ENCODE measurements at places on chromosomes 12 and 14. TPM values are rescaled to one million over a fixed set of nuclear protein-coding genes. Genes with fewer than 3 reads are reported as not detected.

ADAM20 gene
- polyA plus RNA-seq: not detected

TROAP gene
- 2.6 TPM for polyA plus RNA-seq

ANHX gene
- not detected for polyA plus RNA-seq

DNA sequence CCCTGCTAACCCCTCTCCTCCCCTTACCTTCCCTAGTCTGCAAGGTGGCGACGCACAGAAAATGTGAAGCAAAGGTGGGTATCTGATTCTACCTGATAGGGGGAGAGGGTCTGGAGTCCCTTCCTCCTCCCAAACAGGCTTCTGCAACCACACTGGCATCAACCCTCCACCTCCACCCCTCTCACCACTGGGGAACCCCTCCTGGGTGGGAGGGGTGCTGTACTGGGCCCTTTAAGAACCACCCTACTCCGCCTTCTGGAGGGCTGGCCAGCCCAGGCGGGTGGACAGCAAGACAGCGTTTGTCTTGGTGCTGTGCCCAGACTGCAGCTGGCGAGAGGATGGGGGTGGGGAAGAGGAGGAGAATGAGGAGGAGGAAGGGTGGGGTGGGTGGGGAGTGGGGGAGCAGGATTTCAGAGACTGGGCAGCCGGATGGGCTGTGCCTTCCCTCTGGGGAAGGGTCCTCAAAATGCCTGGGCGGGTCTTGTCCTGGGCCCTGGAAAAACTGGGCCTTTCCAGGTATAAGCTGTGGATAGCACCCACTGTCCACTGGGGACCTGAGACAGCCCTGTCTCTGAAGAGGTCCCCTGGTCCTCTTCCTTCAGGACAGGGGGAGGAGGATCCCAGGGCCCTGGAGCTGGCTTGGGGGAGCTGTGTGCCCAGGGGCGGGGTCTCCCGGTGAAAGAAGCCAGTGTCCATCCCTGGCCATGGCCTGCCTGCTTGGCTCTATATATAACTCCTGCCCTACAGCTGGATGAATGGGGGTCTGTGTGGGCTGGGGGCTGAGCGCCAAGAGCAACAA is 2.8 kb downstream of the TNS2 start:
- H3K27ac ChIP-seq: no peak overlapping the region
- no peaks in the 10 kb centered on the region for H3K36me3 ChIP-seq
- no peaks in the 10 kb centered on the region for H3K27me3 ChIP-seq
- no peak overlapping the region for H3K4me3 ChIP-seq
- peaks cover 28% of the 10 kb centered on the region for H3K4me1 ChIP-seq
- DNase-seq: no peak

DNA sequence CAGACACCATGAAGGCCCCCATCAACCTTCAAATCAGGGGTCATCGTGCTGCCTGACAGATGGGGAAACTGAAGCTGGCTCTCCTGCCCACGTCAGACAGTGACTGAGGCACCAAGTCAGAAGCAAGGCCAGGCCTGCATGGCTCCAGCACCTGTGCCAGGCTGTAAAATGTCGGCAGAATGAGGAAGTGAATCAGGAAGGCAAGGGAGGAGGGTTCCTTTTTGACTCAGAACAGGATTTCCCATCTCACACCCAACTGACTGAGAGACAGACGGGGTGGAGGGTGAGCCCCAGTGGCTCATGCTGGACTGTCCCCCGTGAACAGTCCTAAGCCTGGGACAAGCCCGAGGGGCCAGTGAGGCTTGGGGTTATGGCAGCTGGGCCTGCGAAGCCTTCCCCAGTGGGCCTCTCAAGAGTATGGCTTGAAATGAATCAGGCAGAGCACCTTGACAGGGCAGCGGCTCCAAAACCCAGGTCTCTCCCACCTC is 20.9 kb downstream of the SYNE3 start:
- H3K27ac ChIP-seq: peak overlapping the region; percentile 96
- no peak for DNase-seq
- H3K4me1 ChIP-seq: peaks cover 31% of the 10 kb centered on the region
- H3K36me3 ChIP-seq: peaks cover 6% of the 10 kb centered on the region

DNA sequence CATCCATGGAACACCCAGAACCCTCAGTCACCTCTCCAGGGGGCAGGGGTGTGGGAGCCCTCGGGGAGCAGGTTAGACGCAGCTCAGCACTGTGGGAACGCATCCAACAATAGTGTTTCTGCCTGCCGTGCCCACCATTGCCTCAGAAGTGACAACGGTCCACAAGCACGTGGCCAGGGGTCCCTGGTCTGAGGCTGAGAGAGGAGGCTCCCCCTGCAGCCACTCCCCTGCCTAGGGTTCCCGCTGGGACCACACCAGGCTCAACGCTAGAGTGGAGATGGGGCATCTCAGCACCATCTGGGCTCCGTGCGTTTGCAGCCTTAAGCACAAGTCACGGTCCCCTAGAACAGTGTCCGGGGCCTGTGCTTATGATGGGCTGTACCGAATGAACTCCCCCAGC is 62.7 kb downstream of the TESC start:
- no peak for DNase-seq
- no peak overlapping the region for H3K4me3 ChIP-seq
- H3K27ac ChIP-seq: no peak overlapping the region

- DNase-seq: no peak
- no peaks in the 10 kb centered on the region for H3K36me3 ChIP-seq
- no peaks in the 10 kb centered on the region for H3K27me3 ChIP-seq
- no peak overlapping the region for H3K27ac ChIP-seq
- no peak overlapping the region for H3K4me3 ChIP-seq
Observed at GRCh38 chr14:42014301-42014700, 407.6 kb downstream of the LRFN5 start.

GRCh38 chr12:91144053-91144452 is 32.8 kb upstream of the LUM start:
- no peaks in the 10 kb centered on the region for H3K27me3 ChIP-seq
- no peak overlapping the region for H3K27ac ChIP-seq
- no peak for DNase-seq
- no peaks in the 10 kb centered on the region for H3K4me1 ChIP-seq

DNA sequence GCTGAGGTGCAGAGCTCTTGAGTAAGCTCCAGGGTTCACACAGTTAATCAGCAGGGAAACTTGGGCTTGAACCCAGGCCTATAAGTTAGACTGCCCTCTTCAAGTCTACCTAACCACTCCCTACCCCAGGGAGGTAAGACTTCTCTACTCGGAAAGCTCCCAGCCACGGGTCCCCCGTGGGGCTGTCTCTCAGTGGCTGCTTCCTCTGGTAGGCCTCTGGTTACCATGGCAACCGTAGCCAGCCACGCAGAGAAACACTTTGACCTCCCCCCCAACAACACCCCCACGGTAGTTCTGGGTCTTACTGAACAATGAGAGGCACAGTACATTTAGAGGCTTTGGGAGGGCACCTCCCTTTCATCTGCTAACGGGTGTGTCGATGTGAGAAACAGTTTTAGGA is 245.2 kb downstream of the AACS start:
- H3K36me3 ChIP-seq: no peaks in the 10 kb centered on the region
- no peak for DNase-seq
- H3K4me3 ChIP-seq: no peak overlapping the region
- H3K27me3 ChIP-seq: peaks cover 1% of the 10 kb centered on the region

- no peak overlapping the region for H3K4me3 ChIP-seq
- no peaks in the 10 kb centered on the region for H3K36me3 ChIP-seq
- H3K4me1 ChIP-seq: peaks cover 30% of the 10 kb centered on the region
- no peak overlapping the region for H3K27ac ChIP-seq
- DNase-seq: no peak
- no peaks in the 10 kb centered on the region for H3K27me3 ChIP-seq
Observed at GRCh38 chr12:116959198-116959460, 48.4 kb downstream of the FBXW8 start.

- no peak for DNase-seq
- H3K27ac ChIP-seq: no peak overlapping the region
- H3K4me3 ChIP-seq: no peak overlapping the region
Observed at GRCh38 chr12:103547929-103548328, 39.1 kb upstream of the STAB2 start.

DNA sequence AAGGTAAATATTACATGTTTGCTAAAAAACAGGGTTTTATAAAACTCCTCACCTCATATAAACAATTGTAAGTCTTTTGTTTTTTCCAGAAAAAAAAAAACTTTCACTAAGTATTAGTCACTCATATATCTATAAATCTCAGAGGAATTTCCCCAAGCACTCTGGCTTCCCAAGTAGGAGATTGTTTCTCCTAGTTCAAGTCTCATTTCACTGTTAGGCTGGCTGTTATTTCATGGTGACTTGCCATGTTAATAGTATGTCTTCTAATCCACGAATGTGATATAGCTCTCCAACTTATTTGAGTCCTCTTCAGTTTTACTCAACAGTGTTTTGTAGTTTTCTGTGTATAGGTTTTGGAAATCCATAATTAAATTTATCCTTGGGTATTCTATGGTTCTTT is 61.6 kb downstream of the CAPZA3 start:
- H3K27ac ChIP-seq: no peak overlapping the region
- H3K36me3 ChIP-seq: no peaks in the 10 kb centered on the region
- H3K4me1 ChIP-seq: no peaks in the 10 kb centered on the region

DNA sequence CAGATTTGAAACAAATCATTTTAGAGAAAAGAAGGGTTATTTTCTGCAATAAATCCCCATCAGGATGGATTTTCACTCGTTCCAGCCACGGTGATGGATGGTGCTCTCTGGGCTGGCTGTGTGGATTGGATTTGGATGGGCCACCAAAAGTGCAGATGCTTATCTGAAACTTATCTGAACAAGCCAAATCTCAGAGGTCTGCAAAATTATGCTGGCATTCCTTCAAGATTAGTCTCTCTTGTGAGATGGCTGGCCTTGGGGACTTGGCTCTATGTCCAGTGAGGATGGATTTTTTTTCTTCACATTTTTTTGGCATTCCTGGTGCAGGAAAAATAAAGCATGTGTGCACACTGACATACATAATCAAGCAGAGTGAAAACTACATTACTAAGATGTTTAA is 341.9 kb downstream of the GXYLT1 start:
- peaks cover 2% of the 10 kb centered on the region for H3K27me3 ChIP-seq
- no peaks in the 10 kb centered on the region for H3K36me3 ChIP-seq
- H3K27ac ChIP-seq: no peak overlapping the region
- no peak for DNase-seq
- H3K4me3 ChIP-seq: no peak overlapping the region

GRCh38 chr12:117105902-117106301 is 6.7 kb upstream of the TESC start:
- DNase-seq: peak; percentile 39
- H3K27me3 ChIP-seq: peaks cover 6% of the 10 kb centered on the region
- no peak overlapping the region for H3K4me3 ChIP-seq
- peaks cover 13% of the 10 kb centered on the region for H3K4me1 ChIP-seq
- H3K27ac ChIP-seq: no peak overlapping the region
- H3K36me3 ChIP-seq: peaks cover 3% of the 10 kb centered on the region

DNA sequence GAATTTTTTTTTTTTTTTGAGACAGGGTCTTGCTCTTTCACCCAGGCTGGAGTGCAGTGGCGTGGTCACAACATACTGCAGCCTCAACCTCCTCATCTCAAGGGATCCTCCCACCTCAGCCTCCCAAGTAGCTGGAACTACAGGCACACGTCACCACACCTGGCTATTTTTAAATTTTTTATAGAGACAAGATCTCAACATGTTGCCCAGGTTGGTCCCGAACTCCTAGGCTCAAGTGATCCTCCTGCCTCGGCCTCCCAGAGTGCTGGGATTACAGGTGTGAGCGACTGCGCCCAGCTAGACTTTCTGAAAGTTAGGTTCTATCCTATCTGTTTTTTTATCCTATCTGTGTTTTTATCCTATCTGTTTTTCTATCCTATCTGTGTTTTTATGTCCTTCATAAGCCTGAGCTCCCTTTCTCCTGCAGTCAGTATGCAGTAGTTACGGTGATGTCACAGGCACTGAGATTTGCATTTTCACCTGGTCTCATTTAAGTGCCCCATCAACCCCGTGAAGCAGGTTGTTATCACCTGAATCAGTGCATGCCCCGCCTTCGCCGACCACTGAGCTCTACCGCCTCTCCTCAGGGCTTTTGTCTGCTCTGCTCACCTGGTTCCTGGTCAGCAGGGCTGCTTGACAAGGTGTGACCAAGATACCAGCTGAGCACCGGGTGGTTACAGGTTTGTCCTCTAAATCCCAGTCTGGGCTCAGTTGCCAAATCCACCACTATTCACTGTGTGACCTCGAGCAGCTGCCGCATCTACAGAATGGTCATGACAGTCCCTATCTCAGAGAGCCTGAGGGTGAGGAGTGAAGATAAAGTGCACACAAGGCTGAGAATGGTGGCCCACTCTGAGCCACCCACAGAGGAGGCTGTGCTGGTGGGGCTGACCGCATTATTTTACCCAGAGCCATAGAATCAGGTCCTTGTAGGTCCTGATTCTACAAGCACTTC is 33.1 kb downstream of the SYNDIG1L start:
- no peak overlapping the region for H3K27ac ChIP-seq
- no peaks in the 10 kb centered on the region for H3K36me3 ChIP-seq
- peaks cover 2% of the 10 kb centered on the region for H3K27me3 ChIP-seq
- no peaks in the 10 kb centered on the region for H3K4me1 ChIP-seq

- no peak for DNase-seq
- no peaks in the 10 kb centered on the region for H3K4me1 ChIP-seq
- H3K36me3 ChIP-seq: no peaks in the 10 kb centered on the region
- H3K27ac ChIP-seq: no peak overlapping the region
- H3K27me3 ChIP-seq: no peaks in the 10 kb centered on the region
Observed at GRCh38 chr12:84464616-84465015, 448.0 kb downstream of the SLC6A15 start.

- peaks cover 2% of the 10 kb centered on the region for H3K27me3 ChIP-seq
- DNase-seq: peak; percentile 63
- peak within 1 kb of the TSS; percentile 89 for H3K4me3 ChIP-seq
- no peaks in the 10 kb centered on the region for H3K36me3 ChIP-seq
Observed at GRCh38 chr12:53231921-53232645, at the start of gene RARG. Gene RARG, minus strand, starts transcription at chr12:53232209. Its CDS starts 4,664 bp downstream, at chr12:53227545.

DNA sequence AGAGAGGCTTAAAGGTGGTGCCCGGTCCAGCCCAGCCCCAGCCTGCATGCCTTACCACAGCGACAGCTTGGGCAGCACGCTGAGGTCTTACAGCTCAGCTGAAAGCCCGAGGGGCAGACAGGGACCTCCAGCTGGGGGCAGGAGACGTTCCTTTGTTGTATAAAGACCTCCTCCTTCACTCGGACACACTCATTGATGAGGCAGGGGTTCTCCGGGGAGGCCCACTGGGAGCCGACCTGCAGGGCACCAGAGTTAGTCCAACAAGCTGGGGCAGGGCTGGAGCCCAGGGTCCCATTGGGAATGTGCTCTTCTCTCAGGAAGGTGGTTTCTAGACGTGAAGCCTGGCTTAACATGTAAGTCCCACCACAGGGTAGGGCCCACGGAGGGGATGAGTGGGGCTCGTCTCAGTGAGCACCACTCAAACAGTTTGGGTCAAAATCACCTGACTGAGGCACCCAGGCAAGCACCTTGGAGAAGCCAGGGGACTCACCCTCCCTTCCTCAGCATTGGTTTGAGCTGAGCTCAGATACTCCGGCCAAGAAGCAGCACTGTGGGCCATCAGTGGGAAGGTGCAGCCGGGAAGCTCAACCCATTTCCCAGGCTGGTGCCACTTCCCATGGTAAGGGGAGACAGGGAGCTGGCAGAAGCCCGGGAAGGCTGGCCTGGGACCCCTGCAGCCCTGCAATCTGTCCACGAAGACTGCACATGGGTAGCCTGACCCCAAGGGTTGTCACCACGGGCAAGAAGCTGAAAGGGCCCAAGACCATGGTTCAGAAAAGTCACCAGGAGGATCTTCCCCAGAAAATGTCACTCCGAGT is 24.3 kb upstream of the ANO2 start:
- no peaks in the 10 kb centered on the region for H3K4me1 ChIP-seq
- H3K4me3 ChIP-seq: no peak overlapping the region
- peaks cover 2% of the 10 kb centered on the region for H3K27me3 ChIP-seq
- no peak for DNase-seq
- H3K36me3 ChIP-seq: no peaks in the 10 kb centered on the region

- H3K27me3 ChIP-seq: no peaks in the 10 kb centered on the region
- H3K36me3 ChIP-seq: no peaks in the 10 kb centered on the region
- H3K4me3 ChIP-seq: no peak overlapping the region
- no peak for DNase-seq
Observed at GRCh38 chr12:72540811-72541210, 268.6 kb downstream of the TRHDE start.
